ENCODE measurements at places on chromosomes 12 and 14.

DNA sequence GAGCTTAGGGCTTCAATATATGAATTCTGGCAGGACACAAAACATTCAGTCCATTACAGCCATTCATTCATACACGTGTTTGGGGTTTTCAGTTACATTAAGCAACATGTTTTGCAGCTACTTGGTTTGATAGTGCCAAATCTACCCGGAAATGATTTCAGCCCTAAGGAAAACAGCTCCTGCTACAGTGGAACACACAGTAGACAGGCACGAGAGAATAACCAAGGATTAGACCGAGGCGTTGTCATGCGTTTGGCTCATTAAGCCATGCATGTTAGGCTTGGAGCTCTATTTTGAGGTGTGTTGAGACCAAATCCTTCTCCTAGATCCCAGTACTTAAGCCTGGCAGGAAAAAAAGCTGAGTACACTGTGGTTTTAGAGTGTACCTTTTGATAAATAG is 177.4 kb downstream of the PRKCH start:
- no peak for DNase-seq

DNA sequence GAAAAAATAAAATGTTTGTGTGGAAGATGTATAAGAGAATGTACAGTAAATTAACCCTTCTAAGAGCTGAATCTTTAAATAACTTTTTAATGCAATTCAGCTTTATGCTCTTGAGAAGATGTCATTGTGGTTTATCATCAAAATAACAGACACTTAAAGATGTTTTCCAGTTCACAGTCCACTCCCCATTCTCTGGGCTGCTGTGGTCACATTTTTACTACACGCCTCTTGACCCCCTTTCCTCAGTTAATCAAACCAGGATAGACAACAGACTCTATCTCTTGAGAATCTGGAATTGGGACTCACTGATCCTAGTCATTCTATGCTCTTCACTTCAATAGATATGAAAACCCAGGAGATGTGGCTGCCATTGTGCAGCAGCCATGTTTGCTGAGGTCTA is 24.7 kb upstream of the OR6J1 start:
- DNase-seq = no peak

DNA sequence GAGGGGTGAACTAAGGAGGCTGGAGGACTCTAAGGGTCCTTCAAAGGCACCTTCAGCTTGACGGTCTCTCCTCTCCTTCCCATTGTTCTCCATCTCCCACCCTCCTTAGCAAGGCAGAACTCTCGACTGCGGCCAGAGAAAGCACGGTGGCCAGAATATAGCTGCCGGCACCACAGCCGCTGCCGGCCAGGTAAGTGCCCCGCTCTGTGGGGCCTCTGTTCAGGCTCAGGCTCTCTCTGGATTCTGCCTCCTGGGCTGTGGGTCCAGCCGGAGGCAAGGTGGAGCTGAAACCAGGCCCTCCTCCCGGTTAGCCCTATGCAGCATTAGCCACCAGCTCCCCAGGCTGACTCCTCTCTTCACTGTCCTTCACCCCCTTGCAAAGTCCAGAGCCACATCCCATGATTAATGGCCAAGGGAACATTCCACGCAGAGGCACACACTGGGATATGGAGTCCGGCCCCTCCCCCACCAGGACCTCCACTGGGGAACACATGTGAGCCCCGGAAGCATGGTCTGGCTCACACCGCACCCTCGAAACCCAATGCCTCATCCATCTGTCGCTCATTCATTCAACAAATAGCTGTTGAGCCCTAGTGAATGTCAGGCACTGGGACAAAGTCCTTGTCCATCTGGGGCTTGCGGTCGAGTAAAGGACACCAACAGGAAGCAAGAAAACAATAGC is 25.2 kb downstream of the LTBP2 start:
- DNase-seq = no peak

- no peak for DNase-seq
Observed at GRCh38 chr12:6826125-6826733, 2.0 kb upstream of the P3H3 start.

- DNase-seq = no peak
Observed at GRCh38 chr12:39587225-39587624, 32.4 kb downstream of the ABCD2 start.

DNA sequence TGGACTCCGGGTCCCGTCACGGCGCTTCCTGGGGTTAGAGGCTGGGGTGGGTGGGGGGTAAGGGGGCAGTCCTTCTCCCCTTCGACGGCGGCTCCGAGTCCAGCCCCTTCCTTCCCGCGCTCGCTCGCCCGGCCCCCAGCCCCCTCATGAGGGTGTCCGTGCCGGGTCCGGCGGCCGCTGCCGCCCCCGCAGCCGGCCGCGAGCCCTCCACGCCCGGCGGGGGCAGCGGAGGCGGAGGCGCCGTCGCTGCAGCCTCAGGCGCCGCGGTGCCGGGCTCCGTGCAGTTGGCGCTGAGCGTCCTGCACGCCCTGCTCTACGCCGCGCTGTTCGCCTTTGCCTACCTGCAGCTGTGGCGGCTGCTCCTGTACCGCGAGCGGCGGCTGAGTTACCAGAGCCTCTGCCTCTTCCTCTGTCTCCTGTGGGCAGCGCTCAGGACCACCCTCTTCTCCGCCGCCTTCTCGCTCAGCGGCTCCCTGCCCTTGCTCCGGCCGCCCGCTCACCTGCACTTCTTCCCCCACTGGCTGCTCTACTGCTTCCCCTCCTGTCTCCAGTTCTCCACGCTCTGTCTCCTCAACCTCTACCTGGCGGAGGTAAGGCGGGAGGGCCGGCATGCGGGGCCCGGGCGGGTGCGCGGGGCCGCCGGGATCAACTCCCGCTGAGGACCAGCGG is 500 bp downstream of the GPR137C start:
- DNase-seq = peak; percentile 13

DNA sequence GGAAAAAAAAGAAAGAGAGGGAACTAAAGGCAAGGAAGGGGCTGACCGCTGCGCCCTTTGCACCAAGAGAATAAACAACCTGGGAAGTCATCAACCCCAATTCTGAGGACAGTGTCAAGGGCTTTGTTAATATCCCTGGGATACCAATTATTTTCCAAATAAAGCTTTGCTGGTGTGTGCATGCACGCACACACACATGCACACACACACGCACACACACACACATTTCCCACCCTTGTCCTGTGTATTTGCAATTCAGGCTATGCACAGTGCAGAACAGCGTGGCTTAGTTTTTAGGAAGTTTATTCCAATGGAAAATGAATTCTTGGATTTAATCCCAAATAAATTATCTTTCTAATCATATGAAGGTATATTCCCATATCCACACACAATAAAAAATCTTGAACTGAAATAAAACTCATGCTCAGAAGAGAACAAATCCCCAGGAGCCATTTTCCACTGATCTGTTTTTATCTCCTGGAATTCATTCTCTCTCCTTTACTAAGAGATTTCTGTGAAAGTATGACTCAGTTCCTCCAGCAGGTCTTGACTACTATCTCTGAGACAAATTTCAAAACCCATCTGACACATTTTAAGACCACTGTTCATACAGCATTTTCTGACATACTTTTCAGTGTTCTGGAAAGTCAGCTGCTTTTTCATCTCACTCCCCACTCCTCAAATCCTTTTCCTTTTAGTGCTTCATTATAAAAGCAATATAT is 334.4 kb upstream of the ATP2B1 start:
- DNase-seq = no peak

GRCh38 chr12:113207613-113208040 is 13.6 kb upstream of the TPCN1 start:
- DNase-seq = no peak

DNA sequence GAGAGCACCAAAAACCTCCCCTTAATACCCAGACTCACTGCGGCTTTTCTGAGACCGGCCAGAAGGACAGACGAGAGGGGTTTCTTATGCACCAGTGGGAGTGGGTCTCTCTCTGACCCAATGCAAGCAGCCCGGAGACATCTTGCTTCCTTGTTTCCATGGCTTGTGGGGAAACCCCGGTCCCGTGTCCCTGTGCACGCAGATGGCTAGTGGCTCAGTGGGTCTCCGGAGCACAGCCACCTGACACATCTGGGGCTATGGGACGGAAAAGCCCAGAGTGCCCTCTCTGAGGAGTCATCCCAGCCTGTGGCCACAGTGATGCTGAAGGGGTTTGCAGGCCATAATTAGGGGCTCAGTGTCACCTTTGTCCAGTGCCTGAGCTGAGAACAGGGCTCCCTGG is 197.6 kb downstream of the PHETA1 start:
- DNase-seq = no peak

GRCh38 chr12:49624921-49625577 is 1.7 kb downstream of the PRPF40B start:
- no peak for DNase-seq

- no peak for DNase-seq
Observed at GRCh38 chr14:51228890-51229289, 11.2 kb upstream of the TMX1 start.

DNA sequence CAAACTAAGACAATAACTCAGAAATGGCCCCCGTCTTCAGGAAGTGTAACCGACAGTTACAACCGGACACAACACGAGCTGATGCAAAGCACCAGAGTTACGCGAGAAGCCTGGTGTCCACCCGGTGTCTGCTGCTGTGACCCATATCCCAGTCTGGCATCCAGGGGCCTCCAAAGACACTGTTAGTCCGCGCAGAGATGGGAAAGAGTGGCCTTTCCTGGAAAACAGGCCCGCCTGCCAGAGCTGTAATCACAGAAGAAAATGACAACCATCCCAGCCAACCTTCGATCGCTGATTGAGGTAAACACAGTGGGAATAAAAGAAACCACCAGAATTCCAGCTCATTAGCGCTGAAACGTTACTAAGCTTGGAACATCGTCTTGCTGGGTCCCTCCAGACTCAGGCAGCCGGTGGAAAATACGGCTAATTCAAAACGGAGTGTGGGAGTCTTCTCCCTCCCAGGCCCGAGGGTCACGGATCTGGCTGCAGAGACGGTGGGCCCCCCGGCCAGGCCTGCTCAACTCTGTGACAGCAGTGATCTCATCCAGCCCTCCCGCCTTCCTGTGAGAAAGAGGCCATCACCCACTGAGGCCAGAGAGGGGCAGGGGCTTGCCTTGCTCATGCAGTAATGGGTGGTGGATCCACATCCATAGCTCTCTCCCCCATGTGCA is 273.9 kb upstream of the RTL1 start:
- no peak for DNase-seq

DNA sequence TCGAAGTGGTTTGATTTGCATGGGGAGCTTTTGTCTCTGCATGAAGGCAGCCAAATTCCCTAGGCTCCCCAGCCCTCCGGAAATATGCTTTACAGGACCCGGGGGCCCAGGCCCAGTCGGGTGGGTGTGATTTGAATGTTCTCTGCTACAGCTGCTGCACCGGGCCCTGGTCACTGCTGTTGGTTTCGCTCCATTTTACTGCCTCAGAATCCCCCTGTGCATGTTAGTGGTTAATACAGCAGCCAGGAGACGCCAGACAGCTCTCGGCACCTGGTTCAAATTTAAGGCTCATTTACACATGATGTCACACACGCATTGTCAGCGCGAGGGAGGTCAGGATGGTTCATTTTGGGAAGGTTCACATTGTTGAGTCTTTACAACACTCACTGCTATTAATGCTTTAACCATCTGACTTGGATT is 99.6 kb downstream of the SLC38A6 start:
- no peak for DNase-seq

GRCh38 chr12:113240395-113240794 is 19.1 kb downstream of the TPCN1 start:
- no peak for DNase-seq

GRCh38 chr14:21073921-21074320 is 3.8 kb downstream of the ARHGEF40 start:
- DNase-seq = no peak

DNA sequence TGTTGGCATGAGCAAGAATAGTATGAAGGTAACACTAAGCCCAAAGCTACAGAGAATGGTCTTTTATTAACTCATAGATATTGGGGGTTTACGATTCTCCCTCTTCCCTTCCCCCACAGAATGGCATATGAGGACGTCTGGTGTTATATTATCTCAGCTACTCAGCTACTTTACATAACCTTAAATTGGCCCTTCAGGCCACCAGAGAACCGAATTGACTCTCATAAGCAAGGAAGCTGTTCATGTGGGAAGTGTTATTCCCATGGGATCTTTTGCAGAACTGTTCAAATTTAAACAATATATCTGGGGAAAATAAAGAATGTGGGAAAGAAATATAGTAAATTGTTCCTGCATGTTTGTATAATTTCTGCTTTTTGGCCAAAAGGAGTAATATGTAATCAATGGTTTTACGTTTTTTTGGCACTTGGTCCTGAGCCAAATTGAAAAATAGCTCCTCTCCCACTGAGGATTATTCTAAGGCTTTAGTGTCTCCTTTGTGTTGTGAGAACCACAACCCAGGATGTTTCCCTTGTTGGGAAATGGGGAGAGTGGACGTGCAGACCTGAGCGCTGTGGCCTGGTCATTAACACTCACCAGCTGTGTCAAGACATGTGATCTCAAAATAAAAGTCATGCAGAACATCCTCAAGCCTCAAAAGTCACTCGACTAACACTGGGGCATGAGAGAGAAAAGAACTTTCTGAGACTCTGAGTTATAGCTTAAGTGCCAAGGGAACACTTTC is 31.8 kb upstream of the CMAS start:
- no peak for DNase-seq

DNA sequence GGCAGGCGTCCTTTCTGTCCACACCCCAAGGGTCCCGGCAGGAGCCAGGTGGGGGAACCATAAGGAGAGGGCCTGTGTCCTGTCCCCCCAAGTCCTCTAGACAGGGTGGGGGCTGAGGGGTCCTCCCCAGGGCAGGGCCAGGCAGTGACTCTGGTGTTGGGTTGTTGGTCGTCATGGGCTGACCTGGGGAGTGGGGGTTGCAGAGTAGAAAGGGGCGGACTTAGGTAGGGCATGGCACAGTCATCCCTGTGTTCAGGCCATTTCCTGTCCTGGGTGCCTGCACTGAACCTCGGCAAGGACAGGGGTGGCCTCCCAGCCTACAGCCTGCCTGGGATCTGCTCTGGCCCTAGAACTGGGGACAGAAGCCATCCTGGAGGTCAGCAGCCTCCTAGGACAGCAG is 356.2 kb downstream of the TMEM121 start:
- DNase-seq = no peak

GRCh38 chr14:68888025-68888850 is 90.9 kb downstream of the ACTN1 start:
- DNase-seq = no peak

- no peak for DNase-seq
Observed at GRCh38 chr14:28375295-28375694, 391.3 kb upstream of the FOXG1 start.

GRCh38 chr12:91874086-91874865 is 271.4 kb downstream of the BTG1 start:
- DNase-seq = no peak

- DNase-seq = peak; percentile 3
Observed at GRCh38 chr14:92108345-92109254, 2.2 kb upstream of the ATXN3 start.

DNA sequence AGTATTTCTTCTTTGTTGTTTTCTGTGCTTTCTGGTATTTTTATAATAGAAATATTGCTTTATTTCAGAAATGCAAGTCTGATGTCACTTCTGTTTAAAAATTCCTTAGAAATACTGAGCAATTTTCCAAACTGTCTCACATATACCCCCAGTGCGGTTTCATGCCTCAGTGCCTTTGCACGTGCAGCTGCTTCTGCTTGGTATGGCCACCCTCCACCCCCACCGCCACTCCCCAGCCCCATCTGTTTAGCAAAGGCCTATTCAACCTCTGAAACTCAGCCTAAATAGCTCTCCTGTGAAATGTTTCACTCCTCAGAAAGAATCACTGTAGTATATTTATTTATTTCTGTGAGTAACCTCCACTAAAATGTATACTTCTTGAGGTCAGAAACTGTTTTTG is 52.3 kb downstream of the PPM1H start:
- no peak for DNase-seq

GRCh38 chr12:93426412-93426805 is 15.3 kb downstream of the UBE2N start:
- no peak for DNase-seq

GRCh38 chr14:67971627-67972625 is 152.3 kb downstream of the RAD51B start:
- DNase-seq = no peak

- DNase-seq = peak; percentile 37
Observed at GRCh38 chr12:89245090-89245489, 107.2 kb downstream of the DUSP6 start.

Data from CD4-positive, alpha-beta T cell treated with Interferon gamma for 1 hour (primary cell).